A549 treated with Mapracorat at 1 μM for 4 hours (cell line): ENCODE measurements at places on chromosomes 6 and 20. TPM values are rescaled to one million over a fixed set of nuclear protein-coding genes. Genes with fewer than 3 reads are reported as not detected.

The PDYN gene
- 0.09 TPM in 1 of 5 replicates, not detected in the others for total RNA-seq

The GJA10 gene
- total RNA-seq = not detected in 5 replicates

The SCRT2 gene
- 0.08 TPM in 1 of 5 replicates, not detected in the others for total RNA-seq

The NKX2-2 gene
- total RNA-seq = not detected in 5 replicates

The MRPL2 gene
- total RNA-seq = 55.1 to 64.6 TPM (median 59.6 TPM) in 5 replicates

The TRPC4AP gene
- 50.6 to 63.3 TPM (median 59.3 TPM) in 5 replicates for total RNA-seq

The PDE7B gene
- 0.66 to 0.92 TPM (median 0.70 TPM) in 5 replicates for total RNA-seq

The TNNC2 gene
- total RNA-seq = 0.28 TPM in 1 of 5 replicates, not detected in the others

The RIMS1 gene
- total RNA-seq = not detected in 5 replicates

The BMP7 gene
- total RNA-seq = 0.34 to 1.0 TPM (median 0.58 TPM) in 5 replicates

The CST5 gene
- not detected in 5 replicates for total RNA-seq

The ARMC2 gene
- 1.7 to 3.2 TPM (median 2.2 TPM) in 5 replicates for total RNA-seq

The PLAGL2 gene
- 14.7 to 16.4 TPM (median 15.1 TPM) in 5 replicates for total RNA-seq
